ENCODE measurements at places on chromosomes 7 and 10. TPM values are rescaled to one million over a fixed set of nuclear protein-coding genes. Genes with fewer than 3 reads are reported as not detected.

Gene STEAP1
- total RNA-seq = 0.55 TPM

Gene SLC18A3
- not detected for total RNA-seq

Gene UCN3
- 0.10 TPM for total RNA-seq

Gene VSTM2A
- total RNA-seq = not detected

Gene BAIAP2L1
- 21.7 TPM for total RNA-seq

Gene SLC13A1
- total RNA-seq = 0.03 TPM

Gene FANK1
- 0.42 TPM for total RNA-seq

Gene GPR22
- total RNA-seq = not detected

Gene ITGB8
- total RNA-seq = 35.0 TPM

Gene PTCD1
- total RNA-seq = 8.2 TPM

GRCh38 chr7:18905316-18905943 lies 212.0 kb downstream of the TWIST1 start:
- no peaks in the 10 kb centered on the region for H3K36me3 ChIP-seq
- H3K4me1 ChIP-seq = peaks cover 20% of the 10 kb centered on the region
- DNase-seq = no peak
- H3K27me3 ChIP-seq = no peaks in the 10 kb centered on the region

GRCh38 chr7:147033641-147034040 lies 917.0 kb downstream of the CNTNAP2 start:
- no peaks in the 10 kb centered on the region for H3K36me3 ChIP-seq
- no peak overlapping the region for H3K4me3 ChIP-seq
- no peak for DNase-seq
- no peak overlapping the region for H3K27ac ChIP-seq
- 0 out of 2 replicates have a peak, but pooled peaks cover 4% of the 10 kb centered on the region for H3K27me3 ChIP-seq

GRCh38 chr10:30581779-30582380 lies 47.7 kb downstream of the LYZL2 start:
- H3K36me3 ChIP-seq = no peaks in the 10 kb centered on the region
- no peak overlapping the region for H3K27ac ChIP-seq
- H3K27me3 ChIP-seq = no peaks in the 10 kb centered on the region
- H3K4me1 ChIP-seq = no peaks in the 10 kb centered on the region
- peak; percentile 68 for DNase-seq
- no peak overlapping the region for H3K4me3 ChIP-seq

- no peak overlapping the region for H3K4me3 ChIP-seq
- H3K36me3 ChIP-seq = no peaks in the 10 kb centered on the region
- no peak for DNase-seq
- H3K4me1 ChIP-seq = peaks cover 7% of the 10 kb centered on the region
Measured at GRCh38 chr7:135333200-135333599, 99.6 kb downstream of the STRA8 start.

DNA sequence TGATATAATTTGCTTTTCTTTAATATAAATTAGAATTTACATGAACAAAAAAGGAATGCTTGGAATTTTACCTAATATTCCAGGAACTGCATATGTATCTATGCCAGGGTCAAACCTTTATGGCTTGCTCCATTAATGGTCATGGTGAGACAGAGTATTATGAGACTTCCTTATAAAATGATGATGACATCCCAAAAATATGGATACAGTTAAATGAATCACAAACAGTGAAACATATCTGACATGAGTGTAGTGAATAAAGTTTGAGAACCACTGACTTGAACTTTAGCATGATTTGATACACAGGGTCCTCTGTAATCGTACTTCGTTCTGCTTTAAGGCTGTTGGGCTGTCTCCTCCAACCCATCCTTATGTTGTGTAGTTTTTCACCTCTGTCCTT lies 51.8 kb downstream of the MARCHF5 start:
- H3K27ac ChIP-seq = no peak overlapping the region
- no peak overlapping the region for H3K4me3 ChIP-seq
- H3K27me3 ChIP-seq = no peaks in the 10 kb centered on the region
- DNase-seq = no peak
- peaks cover 9% of the 10 kb centered on the region for H3K36me3 ChIP-seq

DNA sequence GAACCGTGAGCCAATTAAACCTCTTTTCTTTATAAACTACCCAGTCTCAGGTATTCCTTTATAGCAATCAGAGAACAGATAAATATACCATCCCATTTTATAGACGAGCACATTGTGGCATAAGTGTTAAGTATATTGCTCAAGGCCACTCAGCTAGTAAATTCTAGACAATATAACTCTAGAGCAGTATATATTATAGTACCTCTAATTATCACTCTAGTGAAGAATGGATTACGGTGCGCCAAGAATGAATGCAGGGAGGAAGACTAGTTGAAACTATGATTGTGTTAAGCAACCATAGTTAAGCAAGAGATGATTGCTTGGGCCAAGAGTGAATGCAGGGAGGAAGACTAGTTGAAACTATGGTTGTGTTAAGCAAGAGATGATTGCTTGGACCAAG lies 60.9 kb downstream of the BRAF start:
- H3K4me3 ChIP-seq = no peak overlapping the region
- H3K36me3 ChIP-seq = no peaks in the 10 kb centered on the region

DNA sequence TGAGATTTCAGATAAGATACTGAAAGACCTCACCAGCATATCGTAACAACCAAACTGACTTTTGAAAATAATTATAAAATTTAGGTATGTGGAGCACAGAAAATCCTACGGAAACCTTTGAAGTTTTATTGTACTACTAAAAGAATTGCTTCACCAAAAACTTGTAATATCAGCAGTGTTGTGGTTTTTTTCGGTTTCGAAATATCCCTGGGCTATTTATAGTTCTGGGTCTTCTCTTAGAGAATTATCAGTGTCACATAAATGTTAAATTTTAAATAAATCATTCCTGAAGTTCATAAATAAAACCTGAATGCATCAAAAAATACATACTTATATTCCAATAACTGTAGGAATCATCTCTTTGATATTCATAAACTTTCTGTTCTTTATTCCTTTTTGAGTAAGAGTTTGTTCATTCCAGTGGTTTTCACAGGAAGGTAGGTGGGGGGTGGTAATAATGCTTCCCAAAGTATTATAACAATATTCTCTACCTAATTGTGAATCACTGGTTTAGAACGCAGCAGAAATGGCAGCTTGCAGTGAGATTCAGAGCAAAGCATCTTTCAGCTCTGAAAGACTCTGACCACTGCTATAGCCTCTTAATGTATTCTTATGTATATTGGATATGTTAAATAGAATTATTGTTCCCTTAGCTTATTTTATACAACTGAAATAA lies 60.2 kb downstream of the ZNF277 start:
- H3K27me3 ChIP-seq = no peaks in the 10 kb centered on the region
- no peaks in the 10 kb centered on the region for H3K36me3 ChIP-seq
- no peak overlapping the region for H3K4me3 ChIP-seq

DNA sequence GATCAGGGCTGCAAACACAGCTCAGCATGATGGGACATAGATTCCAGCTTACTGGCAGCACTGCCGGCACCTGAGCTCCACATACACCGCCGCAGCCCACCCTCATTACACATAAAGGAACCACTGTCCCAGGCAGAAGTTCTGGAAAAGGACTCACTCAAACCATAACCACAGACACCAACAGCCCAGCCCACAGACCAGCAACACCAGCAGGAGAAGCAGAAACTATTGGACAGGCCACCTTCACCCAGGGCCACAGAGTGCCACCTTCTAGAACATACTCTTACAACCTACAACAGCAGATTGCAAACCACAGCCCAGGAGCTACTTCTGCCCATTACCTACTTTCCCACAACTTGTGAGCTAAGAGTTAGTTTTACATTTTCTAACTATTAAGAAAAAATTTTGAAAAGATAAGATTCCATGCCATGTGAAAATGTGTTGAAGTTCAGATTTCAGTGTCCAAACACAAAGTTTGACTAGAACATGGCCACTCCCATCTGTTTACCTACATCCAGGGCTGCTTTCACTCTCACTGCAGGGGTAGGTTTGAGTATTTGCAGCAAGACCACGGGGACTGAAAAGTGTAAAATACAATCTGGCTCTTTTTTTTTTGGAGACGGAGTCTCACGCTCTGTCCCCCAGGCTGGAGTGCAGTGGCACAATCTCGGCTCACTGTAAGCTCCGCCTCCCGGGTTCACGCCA lies 153.0 kb downstream of the TNS3 start:
- peak overlapping the region; percentile 1 for H3K27ac ChIP-seq
- no peaks in the 10 kb centered on the region for H3K27me3 ChIP-seq
- no peak overlapping the region for H3K4me3 ChIP-seq
- H3K4me1 ChIP-seq = 0 out of 2 replicates have a peak, but pooled peaks cover 3% of the 10 kb centered on the region

DNA sequence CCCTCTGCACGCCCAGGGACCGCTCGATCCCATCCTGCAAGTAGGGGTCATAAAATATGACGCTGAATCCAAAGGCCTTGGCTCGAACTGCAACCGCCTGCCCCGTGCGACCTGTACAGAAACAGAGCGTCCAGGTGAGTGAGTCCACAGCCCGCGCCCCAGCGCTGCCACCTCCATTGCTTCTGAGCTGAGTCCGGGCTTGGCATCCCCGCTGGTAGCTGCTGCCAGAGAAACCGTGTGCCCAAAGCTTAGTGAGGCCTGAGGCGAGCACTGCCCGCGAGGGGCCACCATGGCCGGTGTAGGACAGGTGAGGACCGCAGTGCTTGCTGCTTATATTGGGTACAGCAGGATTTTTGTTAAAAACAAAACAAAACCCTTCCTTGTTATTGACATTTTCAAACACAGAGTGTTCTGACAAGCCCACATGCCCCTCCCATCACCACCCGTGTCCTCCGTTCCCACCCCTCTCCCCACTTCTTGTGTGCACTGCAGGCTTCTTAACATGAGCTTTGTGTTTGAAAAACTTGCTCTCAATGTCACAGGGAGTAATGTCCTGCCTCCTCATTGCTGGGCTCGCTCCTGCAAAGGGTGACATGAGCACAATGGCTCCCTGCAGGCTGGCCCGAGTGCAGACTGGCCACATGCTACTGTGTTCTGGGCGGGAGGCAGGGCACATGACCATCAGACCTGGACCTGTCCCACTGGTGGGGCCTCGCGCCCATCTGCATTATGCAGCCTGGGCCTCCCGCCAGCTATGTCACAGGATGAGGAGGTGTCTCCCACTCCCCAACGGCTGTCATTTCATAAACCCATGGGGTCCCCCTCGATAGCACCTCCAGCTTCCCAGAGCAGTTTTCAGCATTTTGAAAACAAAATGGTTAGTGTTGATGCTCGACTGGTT lies 52.9 kb downstream of the ZRANB1 start:
- H3K4me1 ChIP-seq = no peaks in the 10 kb centered on the region
- H3K4me3 ChIP-seq = no peak overlapping the region
- H3K27me3 ChIP-seq = no peaks in the 10 kb centered on the region
- DNase-seq = no peak
- peaks cover 36% of the 10 kb centered on the region for H3K36me3 ChIP-seq

DNA sequence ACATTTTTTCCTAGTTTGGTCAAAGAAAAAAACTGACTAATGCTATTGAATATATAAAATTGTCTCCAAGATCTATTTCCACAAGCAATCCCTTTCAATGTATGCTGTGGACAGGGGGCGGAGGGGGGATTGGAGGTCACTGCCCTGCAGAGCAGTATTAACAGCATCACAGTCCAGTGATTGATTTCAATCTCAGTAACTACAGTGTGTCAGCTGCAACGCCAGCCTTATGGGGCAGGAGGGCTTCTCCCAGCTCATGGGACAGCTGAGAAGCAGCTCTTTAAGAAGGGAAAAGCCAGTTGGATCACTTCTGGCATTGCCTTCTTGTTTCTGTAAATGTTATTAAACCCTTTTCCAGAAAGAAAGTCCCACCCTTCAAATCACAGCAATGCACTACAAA lies 65.0 kb downstream of the RAPGEF5 start:
- no peak overlapping the region for H3K27ac ChIP-seq
- DNase-seq = no peak
- no peaks in the 10 kb centered on the region for H3K4me1 ChIP-seq
- H3K4me3 ChIP-seq = no peak overlapping the region

DNA sequence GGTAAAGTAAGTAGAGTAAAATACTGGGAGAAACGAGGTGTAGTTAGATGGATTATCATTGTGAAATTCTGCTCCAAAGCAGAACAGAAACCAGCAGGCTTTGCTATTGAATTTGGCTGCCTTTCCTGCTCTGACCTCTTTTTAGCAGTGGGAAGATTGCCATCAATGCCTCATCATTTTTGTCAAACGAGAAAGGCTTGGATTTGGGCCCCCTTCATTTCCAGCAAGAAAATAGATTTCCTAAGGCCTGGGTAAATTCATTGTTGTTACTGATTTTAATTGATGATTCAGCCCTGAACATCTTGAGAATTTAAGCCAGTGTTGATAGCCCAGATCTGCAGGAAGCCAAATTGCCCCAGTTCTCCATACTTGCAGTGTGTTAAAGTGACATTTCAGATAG lies 35.2 kb upstream of the ASAH2 start:
- no peaks in the 10 kb centered on the region for H3K27me3 ChIP-seq
- H3K4me3 ChIP-seq = no peak overlapping the region

DNA sequence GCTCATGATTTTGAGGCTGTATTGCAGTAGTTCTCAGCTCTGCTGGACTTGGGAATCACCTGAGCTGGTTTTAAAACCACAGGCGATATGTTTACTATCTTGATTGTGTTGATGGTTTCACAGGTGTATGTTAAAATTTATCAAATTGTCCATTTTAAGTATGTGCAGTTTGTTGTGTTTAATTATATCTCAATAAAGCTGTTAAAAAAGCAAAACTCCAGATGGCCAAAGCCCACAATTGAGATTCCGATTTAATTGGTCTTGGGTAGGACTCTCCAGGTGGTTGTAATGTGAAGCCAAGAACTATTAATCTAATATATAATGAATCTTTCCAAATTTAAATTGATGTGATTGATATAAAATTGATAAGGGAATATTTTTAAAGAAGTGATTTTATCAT lies 48.6 kb downstream of the NRCAM start:
- H3K27ac ChIP-seq = no peak overlapping the region
- H3K36me3 ChIP-seq = no peaks in the 10 kb centered on the region
- no peaks in the 10 kb centered on the region for H3K27me3 ChIP-seq

GRCh38 chr10:113022265-113022664 lies 72.2 kb downstream of the TCF7L2 start:
- no peak overlapping the region for H3K4me3 ChIP-seq
- H3K36me3 ChIP-seq = no peaks in the 10 kb centered on the region
- H3K27ac ChIP-seq = no peak overlapping the region
- no peak for DNase-seq
- H3K4me1 ChIP-seq = peaks cover 23% of the 10 kb centered on the region

DNA sequence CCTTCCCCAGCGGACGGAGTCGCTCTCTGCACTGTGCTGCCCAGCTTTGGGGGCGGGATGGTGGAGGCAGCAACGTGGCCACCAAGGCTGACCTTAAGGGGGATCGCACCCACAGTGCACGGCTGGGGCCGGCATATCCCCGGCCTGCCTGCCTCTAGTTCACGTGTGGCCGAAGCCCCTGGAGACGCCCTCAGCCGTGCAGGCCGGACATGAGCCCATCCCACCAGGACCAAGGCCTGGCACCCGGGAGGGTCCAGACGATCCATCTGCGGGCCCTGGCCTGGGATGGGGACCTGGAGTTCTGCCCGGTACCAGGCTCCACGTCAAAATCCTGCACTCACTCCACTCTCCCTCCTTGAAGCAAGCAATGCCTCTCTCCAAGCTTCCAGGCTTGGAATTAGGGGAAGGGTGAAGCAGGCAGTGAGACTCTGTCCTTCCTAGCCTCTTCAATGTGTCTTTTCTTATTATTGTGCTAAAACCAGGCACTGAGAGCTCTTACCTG lies 520.8 kb downstream of the REEP3 start:
- no peaks in the 10 kb centered on the region for H3K36me3 ChIP-seq
- no peaks in the 10 kb centered on the region for H3K27me3 ChIP-seq
- no peaks in the 10 kb centered on the region for H3K4me1 ChIP-seq

GRCh38 chr7:12062062-12062461 lies 149.0 kb upstream of the TMEM106B start:
- H3K4me1 ChIP-seq = no peaks in the 10 kb centered on the region
- peaks cover under 1% of the 10 kb centered on the region for H3K36me3 ChIP-seq
- no peaks in the 10 kb centered on the region for H3K27me3 ChIP-seq
- no peak overlapping the region for H3K4me3 ChIP-seq
- no peak overlapping the region for H3K27ac ChIP-seq
- DNase-seq = peak; percentile 45
